ENCODE measurements at places on chromosomes 6 and 20.

DNA sequence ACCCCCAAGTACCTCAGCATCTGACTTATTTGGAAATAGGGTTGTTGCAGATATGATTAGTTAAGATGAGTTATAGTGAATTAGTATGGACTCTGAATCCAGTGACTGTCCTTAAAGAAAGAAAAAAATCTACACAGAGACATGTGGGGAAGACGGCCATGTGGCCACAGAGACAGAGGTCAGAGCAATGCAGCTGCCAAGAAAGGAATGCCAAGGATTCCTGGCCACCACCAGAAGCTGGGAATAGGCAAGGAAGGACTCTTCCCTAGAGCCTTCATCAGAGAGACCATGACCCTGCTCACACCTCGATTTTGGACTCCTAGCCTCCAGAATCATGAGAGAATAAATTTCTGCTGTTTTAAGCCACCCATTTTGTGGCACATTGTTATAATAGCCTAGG is 81.8 kb downstream of the FYN start:
- DNase-seq, result no peak

DNA sequence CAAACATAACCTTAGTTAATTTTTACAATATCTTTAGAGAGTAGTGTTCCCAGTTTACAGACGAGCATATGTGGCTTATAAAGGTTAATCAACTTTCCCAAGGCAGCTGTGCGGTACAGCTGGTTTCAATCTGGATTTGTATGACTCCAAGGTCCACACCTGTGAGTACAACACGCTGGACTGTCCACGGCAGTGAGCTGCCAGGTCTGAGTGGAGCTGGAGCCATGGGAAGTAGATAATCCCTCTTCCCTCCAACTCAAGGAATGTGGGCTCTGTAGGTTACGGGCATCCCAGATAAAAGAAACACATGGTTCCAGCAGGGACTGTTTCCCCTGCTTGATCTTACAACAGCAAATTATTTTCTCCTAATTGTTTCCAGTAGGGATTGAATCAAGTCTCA is 102.2 kb downstream of the SOD2 start:
- DNase-seq, result no peak

DNA sequence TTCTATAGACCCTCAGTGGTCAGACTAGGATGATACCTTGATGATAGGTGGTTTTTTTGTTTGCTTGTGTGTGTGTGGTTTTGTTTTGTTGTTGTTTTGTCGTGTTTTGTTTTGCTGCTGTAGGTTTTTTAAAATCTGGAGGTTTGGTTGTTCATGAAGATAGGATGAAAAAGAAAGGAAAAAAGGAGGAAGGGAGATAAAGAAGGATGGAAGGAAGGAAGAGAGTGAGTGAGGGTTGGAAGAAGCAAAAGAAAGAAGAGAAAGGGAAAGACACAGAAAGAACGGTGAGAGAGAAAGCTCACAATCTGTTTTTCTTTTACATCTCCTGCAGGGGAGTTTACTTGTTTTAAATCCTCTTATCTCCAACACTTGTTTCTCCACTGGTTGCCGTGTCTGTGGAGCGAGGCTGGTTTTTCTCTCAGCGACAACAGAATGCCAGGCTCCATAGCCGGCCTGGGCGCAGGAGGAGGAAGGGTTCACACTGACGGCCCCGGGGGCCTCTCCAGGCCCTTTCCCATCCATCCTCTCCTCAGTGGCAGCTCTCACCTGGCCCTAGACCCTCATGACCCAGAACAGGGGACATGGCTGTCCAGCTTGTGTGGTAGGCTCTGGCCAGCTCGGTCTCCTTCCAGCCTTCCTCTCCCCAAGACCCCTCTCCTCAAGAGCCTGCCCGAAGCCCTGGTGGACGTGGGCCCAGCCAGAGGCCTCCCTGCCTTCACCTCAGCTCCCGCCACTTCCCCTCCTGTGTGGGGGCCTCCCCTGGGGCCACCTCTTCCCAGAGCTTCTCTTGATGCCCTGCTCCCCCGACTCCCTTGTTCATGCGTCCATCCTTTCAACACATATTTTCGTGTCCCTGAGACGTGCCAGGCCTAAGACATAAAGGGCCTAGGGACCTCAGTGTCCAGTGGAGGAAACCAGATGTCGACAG is 168.4 kb downstream of the VEGFA start:
- DNase-seq, result no peak

DNA sequence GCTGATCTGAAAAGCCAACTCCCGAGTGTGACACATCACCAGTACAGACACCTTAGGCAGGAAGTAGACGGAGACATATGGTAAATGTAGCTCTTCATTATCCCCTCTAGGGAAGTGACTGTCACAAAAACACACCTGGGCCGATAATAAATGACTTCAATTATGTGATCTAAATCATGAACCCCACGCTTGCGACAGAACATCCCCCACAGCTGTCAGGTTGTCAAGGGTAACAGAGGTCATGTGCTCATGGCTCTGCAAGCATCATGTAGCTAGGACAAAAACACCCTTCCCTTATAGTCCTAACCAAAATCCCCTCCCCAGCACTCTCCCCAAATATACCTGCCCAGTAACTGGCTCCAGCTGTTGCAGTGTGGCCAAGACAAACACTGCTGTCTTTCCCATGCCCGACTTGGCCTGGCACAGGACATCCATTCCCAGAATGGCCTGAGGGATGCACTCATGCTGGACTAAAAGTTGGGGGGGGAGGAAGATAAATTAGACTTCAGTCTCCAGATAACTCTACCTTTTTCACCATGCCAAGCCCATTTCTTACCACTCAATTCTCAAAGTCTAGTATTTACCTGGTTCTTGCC is 2.9 kb downstream of the DDX39B start:
- DNase-seq, result no peak

- no peak for DNase-seq
Measured at GRCh38 chr20:36606158-36607066, 833 bp downstream of the RAB5IF start.

DNA sequence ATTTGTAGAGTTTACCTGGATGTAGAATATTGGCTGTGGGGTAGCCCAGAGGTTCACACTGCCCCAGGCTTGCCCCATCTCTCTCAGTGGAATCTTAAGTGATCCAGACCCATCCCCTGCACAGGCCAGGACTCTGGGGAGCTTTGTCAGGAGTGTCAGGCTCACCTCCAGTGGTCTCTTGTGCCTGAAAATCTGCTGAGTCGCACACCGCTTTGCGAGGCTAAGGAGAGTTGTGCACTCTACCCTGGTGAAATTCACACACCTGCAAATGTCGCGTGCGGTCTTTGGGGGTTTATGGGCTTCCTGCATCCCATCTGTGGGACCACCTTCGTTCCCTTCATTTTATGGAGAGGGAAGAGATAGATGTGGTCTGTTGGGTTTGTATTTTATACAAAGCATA is 63.6 kb upstream of the KIF25 start:
- no peak for DNase-seq

DNA sequence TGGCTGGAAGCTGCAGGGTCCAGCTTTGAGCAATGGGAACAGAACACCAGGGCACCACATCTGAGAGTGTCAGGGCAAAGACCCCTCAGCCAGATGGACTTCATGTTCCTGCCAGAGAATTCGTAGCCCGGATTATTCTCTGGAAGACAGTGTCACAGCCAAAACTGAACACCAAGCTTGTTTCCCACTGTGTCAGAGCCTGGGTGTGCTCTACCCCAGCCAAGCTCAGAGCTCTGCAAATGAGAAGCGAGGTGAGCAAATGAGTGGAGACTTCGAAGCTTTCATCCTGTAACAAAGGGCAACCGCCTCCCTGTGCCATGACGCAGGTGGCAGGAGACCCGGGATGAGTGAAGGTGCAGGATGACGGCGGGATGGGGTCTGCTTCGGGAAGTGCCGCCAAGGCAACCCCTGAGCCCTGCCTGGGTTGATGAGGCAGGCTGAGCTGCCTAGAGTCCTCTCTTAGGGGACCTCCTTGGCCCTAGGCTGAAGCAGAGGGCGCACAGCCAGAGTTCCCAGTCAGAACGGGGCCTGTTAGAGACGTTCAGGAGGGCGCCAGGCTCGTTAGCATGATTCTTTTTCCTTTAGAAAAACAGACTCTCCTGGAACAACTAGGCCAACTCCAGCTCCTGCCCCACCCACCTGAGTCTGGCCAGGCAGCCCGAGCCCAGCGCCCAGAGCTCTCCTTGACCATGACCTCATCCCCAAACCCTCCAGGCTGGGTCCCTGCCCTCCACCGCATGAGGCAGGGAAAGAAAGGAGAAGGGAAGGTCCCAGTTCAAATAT is 187.7 kb downstream of the SOD2 start:
- no peak for DNase-seq

- DNase-seq, result no peak
Measured at GRCh38 chr20:36525620-36526365, 15.5 kb upstream of the MYL9 start.

GRCh38 chr20:50367104-50367674 is 143.0 kb upstream of the PTPN1 start:
- no peak for DNase-seq

- peak; percentile 65 for DNase-seq
Measured at GRCh38 chr6:82363428-82364086, at the start of gene TPBG. TPBG (plus strand) TSS chr6:82363817; CDS start chr6:82364962, 1,145 bp downstream.

- no peak for DNase-seq
Measured at GRCh38 chr20:31877684-31878083, 7.2 kb downstream of the TTLL9 start.

DNA sequence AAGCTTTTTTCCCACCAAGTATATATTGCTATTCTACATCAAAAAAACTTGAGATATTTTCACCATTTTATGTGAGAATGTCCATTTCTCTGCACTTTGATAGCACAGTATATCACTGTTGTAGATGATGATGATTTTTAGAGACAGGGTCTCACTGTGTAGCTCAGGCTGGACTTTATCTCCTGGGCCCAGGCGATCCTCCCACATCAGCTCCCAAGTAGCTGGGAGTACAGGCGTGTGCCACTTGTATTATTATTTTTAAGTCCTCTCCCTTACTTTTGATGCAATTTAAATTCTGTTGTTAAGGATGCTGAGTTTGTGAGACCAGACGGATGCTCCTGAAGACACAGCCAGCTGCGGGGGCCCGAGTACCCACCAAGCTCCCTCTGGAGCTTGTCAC is 326.8 kb downstream of the QKI start:
- DNase-seq, result no peak

GRCh38 chr6:134621858-134622257 is 303.9 kb upstream of the SGK1 start:
- no peak for DNase-seq

GRCh38 chr6:52872031-52872430 is 31.4 kb upstream of the GSTA5 start:
- no peak for DNase-seq

GRCh38 chr20:50008007-50008406 is 25.2 kb downstream of the SNAI1 start:
- no peak for DNase-seq

- no peak for DNase-seq
Measured at GRCh38 chr20:9021699-9022098, 47.2 kb upstream of the PLCB4 start.

GRCh38 chr6:126143761-126144251 is 157.5 kb downstream of the TRMT11 start:
- DNase-seq, result peak; percentile 77
